ENCODE measurements at places on chromosomes 4 and X.

DNA sequence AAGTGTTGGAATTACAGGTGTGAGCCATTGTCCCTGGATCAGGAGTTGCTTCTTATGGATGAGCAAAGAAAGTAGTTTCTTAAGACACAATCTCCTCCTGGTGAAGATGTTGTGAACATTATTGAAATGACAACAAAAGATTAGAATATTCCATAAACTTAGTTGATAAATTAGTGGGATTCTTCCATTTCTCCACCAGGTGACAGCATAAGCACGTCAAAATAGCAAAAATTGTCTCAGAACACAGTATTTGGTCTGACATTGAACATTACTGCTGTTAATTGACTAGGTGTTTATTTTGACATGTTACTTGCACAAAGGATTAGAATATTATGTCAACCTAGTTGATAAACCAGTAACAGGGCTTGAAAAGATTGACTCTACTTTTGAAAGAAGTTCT, 21.6 kb downstream of the CLDN34 start:
- no peak for DNase-seq

GRCh38 chr4:73725985-73726384, 14.4 kb upstream of the CXCL8 start:
- no peak for DNase-seq

GRCh38 chr4:27484216-27484615, 623.6 kb downstream of the STIM2 start:
- DNase-seq = no peak

GRCh38 chr4:47907089-47907646, 7.2 kb downstream of the NFXL1 start:
- no peak for DNase-seq

GRCh38 chr4:98687876-98688275, 29.5 kb upstream of the TSPAN5 start:
- DNase-seq = no peak

GRCh38 chrX:10259716-10260115, 102.9 kb downstream of the CLCN4 start:
- DNase-seq = no peak

- DNase-seq = no peak
Measured at GRCh38 chr4:186943411-186943810, 219.8 kb upstream of the FAT1 start.

GRCh38 chr4:106264331-106264728, 51.7 kb downstream of the TBCK start:
- no peak for DNase-seq

GRCh38 chr4:180086480-180087190, 2156.6 kb upstream of the TENM3 start:
- DNase-seq = no peak

DNA sequence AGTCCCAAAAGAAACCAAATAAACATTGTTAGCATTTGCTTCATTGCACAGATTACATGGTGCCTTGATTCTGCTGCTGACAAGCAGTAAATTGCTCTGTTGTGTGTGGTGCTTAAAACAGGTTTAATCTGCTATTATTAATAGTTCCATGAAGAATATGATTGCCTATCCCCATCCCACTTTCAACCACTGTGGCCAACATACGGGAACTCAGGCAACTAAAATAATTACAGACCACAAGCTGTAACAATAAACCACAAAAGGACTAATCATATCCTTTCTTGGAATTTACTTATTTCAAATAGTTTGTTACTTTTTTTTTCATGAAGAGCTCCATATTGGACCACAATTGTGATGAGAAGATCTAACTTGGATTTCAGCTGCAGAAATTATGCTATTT, 131.5 kb downstream of the PACRGL start:
- DNase-seq = no peak

DNA sequence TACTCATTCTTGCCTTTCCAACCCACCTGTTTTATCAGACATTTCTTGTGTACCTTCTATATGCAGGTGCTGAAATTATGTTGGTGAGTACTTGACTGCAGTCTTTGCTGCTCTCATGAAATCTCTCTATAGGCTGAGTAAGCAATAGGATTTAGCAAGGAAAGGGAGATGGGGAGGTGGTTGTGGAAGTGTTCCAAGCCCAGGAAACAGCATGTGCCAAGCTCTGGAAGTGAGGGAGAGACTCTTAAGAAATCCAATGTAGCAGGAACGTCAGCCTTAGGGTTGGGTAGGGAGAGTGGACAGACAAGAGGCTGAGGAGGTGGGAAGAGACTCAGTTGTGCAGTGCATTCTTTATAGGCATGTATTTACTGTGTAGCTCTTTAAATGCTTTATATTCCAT, 5.6 kb downstream of the SEPTIN11 start:
- DNase-seq = no peak

All from COR-L47 (cell line).